Activated CD8-positive, alpha-beta memory T cell treated with anti-CD3 and anti-CD28 coated beads, Interleukin-2, amount 10 ng/mL, durations not matched to agents 7 days and 5 days (primary cell): ENCODE measurements at places on chromosomes 3 and 15. TPM values are rescaled to one million over a fixed set of nuclear protein-coding genes. Genes with fewer than 3 reads are reported as not detected.

Gene PDZRN3
- total RNA-seq: not detected

Gene CCR2
- total RNA-seq: 37.9 TPM

Gene TMEM207
- total RNA-seq: not detected

Gene CCDC54
- not detected for total RNA-seq

Gene PLA2G4E
- total RNA-seq: not detected

Gene CD200R1
- total RNA-seq: 11.7 TPM

Gene C3orf80
- 0.23 TPM for total RNA-seq

Gene UBE2Q2
- 36.3 TPM for total RNA-seq

Gene CKMT1B
- 0.40 TPM for total RNA-seq

Gene CCRL2
- 11.9 TPM for total RNA-seq

Gene REC114
- not detected for total RNA-seq

Gene SHISA5
- total RNA-seq: 313 TPM

Gene HGD
- total RNA-seq: 0.23 TPM
